Activated CD8-positive, alpha-beta T cell treated with anti-CD3 and anti-CD28 coated beads for 36 hours (primary cell): ENCODE measurements at places on chromosomes 11 and 22.
A peak's percentile ranks its signal among the peaks of the same experiment; 100 is the strongest.

DNA sequence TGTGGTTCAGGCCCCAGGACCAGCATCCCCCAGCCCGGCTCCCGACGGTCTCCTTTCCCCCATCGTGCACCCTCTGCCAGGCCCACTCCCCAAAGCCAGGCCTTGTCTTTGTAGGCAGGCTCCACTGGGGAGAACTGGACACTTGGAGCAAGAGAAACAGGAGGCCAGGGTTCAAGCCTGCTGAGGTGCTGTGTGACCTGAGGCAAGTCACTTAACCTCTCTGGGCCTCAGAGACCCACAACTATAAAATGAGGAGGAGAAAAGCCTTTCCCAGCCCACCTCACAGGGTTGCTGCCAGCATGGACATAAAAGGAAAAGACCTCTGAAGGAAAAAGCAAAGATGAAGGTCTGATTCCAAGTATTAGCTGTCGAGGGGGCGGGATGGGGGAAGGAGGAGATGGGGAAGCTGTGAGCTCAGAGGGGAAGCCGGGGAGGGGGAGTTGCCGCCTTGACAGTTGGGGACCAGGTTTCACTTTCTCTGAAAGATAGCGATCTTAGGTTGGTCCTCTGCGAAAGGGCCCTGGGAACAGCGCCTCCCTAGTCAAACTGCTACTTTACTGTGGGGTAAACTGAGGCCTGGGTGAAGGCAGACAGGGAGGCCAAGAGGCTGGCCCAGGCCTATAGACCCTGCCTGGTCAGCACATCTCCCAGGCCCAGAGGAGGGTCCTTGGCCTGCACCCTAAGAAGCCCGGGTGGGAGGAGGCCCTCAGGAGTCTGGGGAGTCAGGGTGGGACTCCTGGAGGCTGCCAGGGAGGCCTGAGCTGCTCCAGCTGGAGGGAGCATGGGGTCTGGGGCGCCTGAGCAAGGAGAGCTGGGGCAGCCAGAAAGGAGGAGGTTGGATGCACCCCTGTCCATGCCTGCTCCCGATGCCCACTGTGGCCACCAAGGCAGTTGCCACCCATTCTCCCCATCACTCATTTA, 991 bp upstream of the OSM start:
- H3K4me3 ChIP-seq, result peak overlapping the region; percentile 95
- peak; percentile 84 for DNase-seq
- no peaks in the 10 kb centered on the region for H3K27me3 ChIP-seq
- H3K27ac ChIP-seq, result peak overlapping the region; percentile 99

- H3K4me3 ChIP-seq, result no peak overlapping the region
- H3K27me3 ChIP-seq, result no peaks in the 10 kb centered on the region
- DNase-seq, result no peak
- H3K27ac ChIP-seq, result no peak overlapping the region
- no peaks in the 10 kb centered on the region for H3K4me1 ChIP-seq
Measured at GRCh38 chr22:38031491-38031890, 25.7 kb upstream of the PICK1 start.

- H3K4me3 ChIP-seq, result no peak overlapping the region
- H3K27me3 ChIP-seq, result peaks cover 38% of the 10 kb centered on the region
- no peak overlapping the region for H3K27ac ChIP-seq
- no peak for DNase-seq
- H3K36me3 ChIP-seq, result no peaks in the 10 kb centered on the region
Measured at GRCh38 chr11:16921019-16921418, 93.2 kb downstream of the PLEKHA7 start.

DNA sequence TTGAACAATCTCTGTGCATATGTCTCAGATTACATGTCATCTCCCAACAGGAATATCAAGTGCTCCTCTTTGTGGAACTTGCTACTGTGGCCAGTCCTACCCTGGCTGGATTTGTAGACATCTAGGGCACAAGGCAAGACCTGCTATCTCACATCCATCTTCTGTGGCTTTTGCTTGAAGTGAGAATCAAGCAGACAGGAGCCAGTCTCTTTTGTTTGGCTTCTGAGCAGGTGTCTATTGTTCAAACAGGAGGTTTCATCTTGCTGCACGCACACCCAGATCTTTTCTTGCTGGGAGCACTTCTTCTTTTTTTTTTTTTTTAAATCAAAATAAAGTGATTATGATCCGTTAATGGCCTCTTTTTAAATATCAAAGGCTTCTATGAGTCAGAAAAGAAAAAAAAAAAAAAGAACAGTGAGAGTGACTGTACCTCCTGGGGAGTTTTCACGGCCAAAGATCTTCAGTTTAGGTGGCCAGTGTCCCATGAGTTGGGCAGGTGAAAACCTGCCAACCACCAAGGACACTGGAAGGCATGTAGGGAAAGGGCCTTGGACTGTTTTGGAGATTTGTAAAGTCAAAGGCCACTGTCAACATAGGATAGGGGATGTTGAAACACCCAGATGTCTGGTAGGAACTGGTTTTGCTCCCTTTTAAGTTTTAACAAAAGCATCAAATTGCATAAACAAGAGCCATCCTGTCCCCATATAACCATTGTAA, 78.1 kb downstream of the CD44 start:
- no peak overlapping the region for H3K4me3 ChIP-seq
- no peaks in the 10 kb centered on the region for H3K27me3 ChIP-seq
- peaks cover 59% of the 10 kb centered on the region for H3K4me1 ChIP-seq
- DNase-seq, result no peak

DNA sequence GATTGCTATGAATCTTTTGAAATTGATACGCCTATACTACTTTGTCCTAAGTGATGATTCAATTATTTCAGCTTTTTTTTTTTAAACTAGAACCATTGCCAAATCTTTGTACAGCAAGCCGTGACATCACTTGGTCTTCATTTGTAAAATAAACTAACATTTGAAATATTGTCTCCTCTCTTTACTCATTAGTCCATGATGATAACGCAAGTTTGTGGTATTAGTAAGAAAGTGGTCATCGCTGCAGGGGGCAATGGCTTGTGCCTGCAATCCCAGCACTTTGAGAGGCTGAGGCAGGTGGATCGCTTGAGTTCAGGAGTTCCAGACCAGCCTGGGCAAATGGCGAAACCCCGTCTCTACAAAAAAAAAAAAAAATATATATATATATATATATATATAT, 12.9 kb upstream of the ARHGAP42 start:
- no peak for DNase-seq
- no peaks in the 10 kb centered on the region for H3K27me3 ChIP-seq
- H3K4me3 ChIP-seq, result no peak overlapping the region
- H3K36me3 ChIP-seq, result no peaks in the 10 kb centered on the region
- H3K4me1 ChIP-seq, result no peaks in the 10 kb centered on the region
- H3K27ac ChIP-seq, result no peak overlapping the region

GRCh38 chr22:20111045-20111688, 4.7 kb upstream of the RANBP1 start:
- peaks cover 40% of the 10 kb centered on the region for H3K36me3 ChIP-seq
- H3K4me1 ChIP-seq, result peaks cover 50% of the 10 kb centered on the region
- H3K4me3 ChIP-seq, result peak overlapping the region; percentile 21
- peak; percentile 82 for DNase-seq
- no peaks in the 10 kb centered on the region for H3K27me3 ChIP-seq

DNA sequence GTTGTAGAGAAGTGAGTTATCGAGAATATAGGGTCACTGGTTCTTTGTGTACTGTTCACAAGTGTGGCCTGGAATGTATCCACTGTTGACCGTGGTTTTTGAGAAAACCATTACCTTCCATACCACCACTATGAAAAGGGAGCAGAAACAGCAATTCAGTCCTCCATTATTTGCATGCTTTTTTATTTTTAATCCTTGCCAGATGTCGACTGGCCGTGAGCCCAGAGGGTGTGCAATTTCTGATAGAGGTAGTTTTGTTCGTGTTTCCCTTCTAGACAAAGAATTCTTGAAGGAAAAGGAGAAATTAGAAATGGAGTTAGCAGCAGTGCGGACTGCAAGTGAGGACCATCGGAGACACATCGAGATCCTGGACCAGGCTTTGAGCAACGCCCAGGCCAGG, 81.7 kb downstream of the AMOTL1 start:
- H3K36me3 ChIP-seq, result no peaks in the 10 kb centered on the region
- H3K27me3 ChIP-seq, result no peaks in the 10 kb centered on the region
- no peaks in the 10 kb centered on the region for H3K4me1 ChIP-seq
- DNase-seq, result no peak

GRCh38 chr11:9662273-9662672, 1.6 kb upstream of the SWAP70 start:
- peaks cover 26% of the 10 kb centered on the region for H3K27me3 ChIP-seq
- peaks cover 10% of the 10 kb centered on the region for H3K36me3 ChIP-seq
- H3K27ac ChIP-seq, result no peak overlapping the region

GRCh38 chr11:128835741-128836430, 31.2 kb downstream of the KCNJ1 start:
- no peaks in the 10 kb centered on the region for H3K36me3 ChIP-seq
- peaks cover 24% of the 10 kb centered on the region for H3K4me1 ChIP-seq
- no peaks in the 10 kb centered on the region for H3K27me3 ChIP-seq
- no peak for DNase-seq

GRCh38 chr11:87258171-87258833, 220.6 kb downstream of the TMEM135 start:
- no peak overlapping the region for H3K4me3 ChIP-seq
- H3K4me1 ChIP-seq, result peaks cover 10% of the 10 kb centered on the region
- H3K36me3 ChIP-seq, result peaks cover 3% of the 10 kb centered on the region
- DNase-seq, result no peak
- no peaks in the 10 kb centered on the region for H3K27me3 ChIP-seq

DNA sequence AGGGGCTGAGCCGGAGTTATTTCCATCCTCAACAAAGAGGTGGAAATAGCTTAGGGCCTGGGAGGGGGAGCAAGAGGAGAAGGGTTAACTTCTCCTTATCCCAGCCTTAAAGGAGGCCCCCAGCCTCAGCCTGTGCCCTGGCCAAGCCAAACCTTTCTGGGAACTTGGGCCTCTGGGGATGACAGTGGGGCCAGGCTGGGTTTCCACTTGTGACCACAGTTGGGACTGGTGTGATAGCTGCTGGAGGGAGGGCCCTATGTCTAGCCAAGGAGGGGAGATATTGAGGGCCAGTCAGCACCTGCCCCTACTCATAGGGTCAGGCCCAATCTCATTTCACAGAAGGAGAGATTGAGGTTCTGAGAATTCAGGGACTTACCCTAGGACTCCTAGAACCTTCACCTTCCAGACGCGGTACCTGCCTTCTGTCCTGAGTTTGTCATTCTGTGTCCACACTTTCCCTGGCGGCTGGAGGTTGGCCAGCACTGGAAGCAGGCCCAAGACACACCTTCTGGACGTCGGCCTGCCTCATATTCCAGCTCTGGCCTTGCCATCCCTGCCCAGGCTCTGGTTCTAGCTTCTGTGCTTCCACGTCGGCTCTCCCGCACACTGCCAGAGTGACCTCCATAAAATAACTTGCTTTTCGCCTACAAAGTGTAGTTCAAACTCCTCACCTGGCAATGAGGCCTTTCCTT, 3.1 kb downstream of the RELT start:
- peaks cover 63% of the 10 kb centered on the region for H3K4me1 ChIP-seq
- no peaks in the 10 kb centered on the region for H3K27me3 ChIP-seq
- no peak for DNase-seq
- H3K36me3 ChIP-seq, result peaks cover 13% of the 10 kb centered on the region
- H3K4me3 ChIP-seq, result no peak overlapping the region

DNA sequence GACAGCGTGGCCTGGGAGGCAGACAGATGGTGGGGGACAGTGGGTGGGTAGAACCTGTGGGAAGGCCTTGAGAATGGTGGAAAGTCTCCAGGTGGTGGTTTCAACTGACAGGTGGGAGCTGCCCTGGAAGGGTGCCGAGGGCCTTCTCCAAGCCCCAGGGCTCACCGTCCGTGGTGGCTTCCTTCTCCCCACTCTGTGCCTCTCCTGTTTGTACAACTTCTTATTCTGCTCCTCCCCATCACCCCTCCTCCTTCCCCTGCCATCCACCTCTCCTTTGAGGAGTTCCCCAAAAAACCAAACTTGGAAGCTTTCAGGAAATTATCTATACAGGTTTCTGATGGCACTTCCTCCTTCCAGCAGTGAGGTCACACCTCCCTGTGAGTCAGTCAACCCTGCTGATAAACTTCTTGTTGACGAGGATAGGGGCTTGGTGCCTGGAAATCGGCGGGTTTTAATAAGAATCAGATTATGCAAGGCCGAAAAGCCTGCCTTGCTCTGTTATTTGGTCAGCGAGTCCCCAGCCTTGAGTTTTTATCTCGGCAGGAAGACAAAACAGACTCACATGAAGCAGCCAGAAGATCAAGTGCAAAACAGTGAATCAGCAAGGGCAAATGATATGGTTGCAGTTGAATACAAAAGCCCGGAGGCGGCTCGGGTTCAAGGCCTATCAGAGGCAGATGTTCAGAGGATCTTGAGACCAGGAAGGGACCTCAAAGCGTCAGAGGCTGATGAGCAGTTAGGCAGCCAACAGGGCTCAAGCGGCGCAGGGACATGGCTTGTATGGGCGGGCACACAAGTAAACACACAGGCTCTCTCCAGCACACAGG, 9.5 kb upstream of the ST3GAL4 start:
- no peak for DNase-seq
- H3K4me1 ChIP-seq, result peaks cover 33% of the 10 kb centered on the region
- H3K27ac ChIP-seq, result peak overlapping the region; percentile 78

- no peaks in the 10 kb centered on the region for H3K36me3 ChIP-seq
- H3K4me3 ChIP-seq, result no peak overlapping the region
- H3K27me3 ChIP-seq, result peaks cover 14% of the 10 kb centered on the region
Measured at GRCh38 chr11:112565551-112565950, 304.9 kb upstream of the PLET1 start.
